ENCODE measurements at places on chromosomes 5 and 9. TPM values are rescaled to one million over a fixed set of nuclear protein-coding genes. Genes with fewer than 3 reads are reported as not detected.

Gene KIF27
- 1.3 TPM for total RNA-seq

Gene TUSC1
- total RNA-seq, result 6.8 TPM

Gene IFNA2
- not detected for total RNA-seq

Gene THBS4
- total RNA-seq, result not detected

Gene CCDC183
- 0.10 TPM for total RNA-seq

Gene RABGAP1
- 13.6 TPM for total RNA-seq

Gene ZNF454
- not detected for total RNA-seq

Gene IL4
- not detected for total RNA-seq

Gene C9orf153
- total RNA-seq, result not detected

Gene C1QTNF3
- total RNA-seq, result 0.23 TPM

Gene HAVCR1
- 43.9 TPM for total RNA-seq

Gene PCDHA3
- 0.92 TPM for total RNA-seq

Gene C5orf52
- not detected for total RNA-seq

Gene F2RL1
- total RNA-seq, result 254 TPM

Gene GCNT1
- 4.2 TPM for total RNA-seq

Gene LPAR1
- 10.2 TPM for total RNA-seq

Gene EIF4E1B
- not detected for total RNA-seq

Gene TMEM8B
- total RNA-seq, result 3.4 TPM

Gene PCDHB12
- total RNA-seq, result 0.02 TPM

Gene IFNE
- 2.2 TPM for total RNA-seq

Gene SLC2A8
- 15.3 TPM for total RNA-seq

Gene GABRA6
- not detected for total RNA-seq

Gene WNK2
- total RNA-seq, result 5.8 TPM

Gene ZDHHC11B
- total RNA-seq, result 1.2 TPM

Gene COL15A1
- total RNA-seq, result 0.34 TPM

Gene C5orf58
- total RNA-seq, result not detected

Gene FCN1
- not detected for total RNA-seq
